ENCODE measurements at places on chromosomes 16 and 17. TPM values are rescaled to one million over a fixed set of nuclear protein-coding genes. Genes with fewer than 3 reads are reported as not detected.

DNA sequence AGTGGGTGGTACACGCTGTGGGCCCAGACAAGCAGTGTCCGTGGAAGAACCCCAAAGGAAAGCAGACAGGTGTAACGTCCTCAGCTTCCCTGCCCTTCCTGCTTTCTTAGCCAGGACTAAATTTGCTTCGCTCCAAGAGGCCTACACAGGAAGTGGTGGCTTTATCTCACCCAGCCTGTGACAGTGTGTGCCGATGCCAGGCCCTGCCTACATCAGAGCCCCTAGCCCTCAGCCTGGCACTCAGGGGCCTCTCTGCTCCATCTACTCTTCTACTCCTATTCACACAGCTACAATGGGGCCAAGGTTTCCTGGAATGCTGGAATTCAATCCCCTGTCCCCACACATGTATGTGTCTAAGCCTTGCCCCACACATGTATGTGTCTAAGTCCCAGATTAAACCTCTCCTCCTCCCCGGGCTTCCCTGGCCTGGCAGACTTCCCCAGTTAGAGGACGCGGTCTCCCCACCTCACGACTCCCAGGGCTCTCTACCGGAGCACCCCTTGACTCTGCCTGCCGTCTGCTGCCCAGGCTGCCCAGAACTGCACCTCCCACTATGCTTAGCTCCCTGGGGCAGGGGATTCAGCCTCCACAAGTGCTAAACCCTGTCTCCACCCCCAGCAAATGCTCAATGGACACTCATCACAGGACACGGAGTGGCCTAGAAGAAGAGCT lies 8.2 kb downstream of the PGAP3 start:
- H3K4me1 ChIP-seq, result peaks cover 19% of the 10 kb centered on the region
- peak overlapping the region; percentile 97 for H3K27ac ChIP-seq
- DNase-seq, result no peak
- no peak overlapping the region for H3K4me3 ChIP-seq
- H3K27me3 ChIP-seq, result no peaks in the 10 kb centered on the region
- no peaks in the 10 kb centered on the region for H3K36me3 ChIP-seq

- H3K4me3 ChIP-seq, result no peak overlapping the region
- peak overlapping the region; percentile 79 for H3K27ac ChIP-seq
- H3K27me3 ChIP-seq, result peaks cover 23% of the 10 kb centered on the region
- no peaks in the 10 kb centered on the region for H3K36me3 ChIP-seq
- no peaks in the 10 kb centered on the region for H3K4me1 ChIP-seq
These were observed 12.2 kb downstream of the PIK3R5 start for GRCh38 chr17:8953156-8953885.

DNA sequence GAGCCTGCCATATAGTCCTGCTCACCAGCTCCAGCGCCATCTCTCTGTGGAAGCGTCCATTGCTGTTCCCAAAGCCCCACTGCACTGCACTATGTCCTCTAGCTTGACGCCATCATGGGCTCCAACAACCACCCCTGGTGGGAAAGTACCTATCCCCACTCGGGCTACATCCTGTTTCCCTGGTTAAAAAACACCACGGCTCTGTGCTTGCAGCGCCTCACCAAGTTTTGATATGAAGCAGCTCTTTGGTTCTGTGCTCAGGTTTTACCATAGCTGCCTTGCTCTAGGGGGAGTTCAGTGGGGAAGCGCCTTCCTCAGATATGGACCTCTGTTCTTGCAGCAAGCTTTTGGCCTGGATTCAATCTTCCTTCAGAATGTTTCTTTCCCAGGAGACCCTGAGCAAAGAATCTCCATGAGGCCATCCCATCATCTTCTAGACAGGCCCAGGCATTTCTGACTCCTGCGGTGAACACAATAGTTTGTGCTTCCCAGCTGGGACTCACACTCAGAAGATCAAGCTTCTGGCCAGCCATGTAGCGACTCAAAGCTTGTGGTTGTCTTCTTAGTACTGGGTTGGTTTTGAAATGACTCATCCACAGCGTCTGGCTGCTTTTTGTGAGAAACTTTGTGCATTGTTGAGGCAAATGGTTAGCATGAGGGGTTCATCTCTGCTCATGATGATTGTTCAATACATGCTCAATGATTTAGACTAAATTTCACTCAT lies 39.5 kb downstream of the DYNLRB2 start:
- no peaks in the 10 kb centered on the region for H3K36me3 ChIP-seq
- H3K27ac ChIP-seq, result no peak overlapping the region
- no peak for DNase-seq
- H3K4me1 ChIP-seq, result no peaks in the 10 kb centered on the region

The ARL5C gene
- total RNA-seq, result not detected

- H3K4me1 ChIP-seq, result peaks cover 11% of the 10 kb centered on the region
- no peak overlapping the region for H3K27ac ChIP-seq
- H3K27me3 ChIP-seq, result no peaks in the 10 kb centered on the region
- H3K36me3 ChIP-seq, result no peaks in the 10 kb centered on the region
- no peak overlapping the region for H3K4me3 ChIP-seq
These were observed 19.8 kb downstream of the HNF1B start for GRCh38 chr17:37725021-37725595.

- no peak overlapping the region for H3K4me3 ChIP-seq
- H3K36me3 ChIP-seq, result peaks cover 6% of the 10 kb centered on the region
- DNase-seq, result no peak
- H3K27ac ChIP-seq, result no peak overlapping the region
- H3K27me3 ChIP-seq, result no peaks in the 10 kb centered on the region
These were observed 24.3 kb downstream of the CA4 start for GRCh38 chr17:60174035-60174434.

DNA sequence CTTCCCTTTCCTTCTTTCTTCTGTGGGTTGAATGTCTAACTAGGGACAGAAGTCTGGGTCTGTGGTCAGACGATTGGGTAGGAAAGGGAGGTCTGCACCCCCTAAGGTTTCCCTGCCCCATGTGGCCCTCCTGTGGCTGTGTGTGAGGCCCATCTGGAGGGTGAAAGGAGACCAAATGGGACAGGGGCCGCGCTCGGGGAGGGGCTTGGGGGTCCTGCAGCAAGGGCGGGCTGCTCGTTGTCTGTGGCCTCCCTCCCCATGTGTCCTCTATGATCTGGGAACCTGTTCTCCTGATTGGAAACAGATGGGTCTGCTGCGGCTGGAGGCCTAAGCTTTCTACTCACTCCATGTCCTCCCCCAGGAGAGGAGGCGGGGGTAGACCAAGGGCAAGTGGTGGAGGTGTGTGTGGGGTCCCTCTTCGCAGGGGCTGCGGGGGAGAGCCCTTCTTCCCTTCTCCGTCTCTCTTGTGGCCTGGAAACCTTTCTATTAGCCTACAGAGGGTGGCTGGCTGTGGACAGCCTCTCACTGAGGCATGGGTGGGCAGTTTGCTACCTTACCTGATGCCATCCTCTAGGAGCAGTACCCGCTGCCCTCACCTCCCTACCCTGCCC lies 18.6 kb downstream of the IGFBP4 start:
- H3K4me1 ChIP-seq, result peaks cover 17% of the 10 kb centered on the region
- no peak overlapping the region for H3K4me3 ChIP-seq
- no peak overlapping the region for H3K27ac ChIP-seq
- no peak for DNase-seq
- H3K36me3 ChIP-seq, result no peaks in the 10 kb centered on the region

- no peaks in the 10 kb centered on the region for H3K27me3 ChIP-seq
- no peak overlapping the region for H3K4me3 ChIP-seq
These were observed 22.8 kb downstream of the FAM117A start for GRCh38 chr17:49741009-49741691.

DNA sequence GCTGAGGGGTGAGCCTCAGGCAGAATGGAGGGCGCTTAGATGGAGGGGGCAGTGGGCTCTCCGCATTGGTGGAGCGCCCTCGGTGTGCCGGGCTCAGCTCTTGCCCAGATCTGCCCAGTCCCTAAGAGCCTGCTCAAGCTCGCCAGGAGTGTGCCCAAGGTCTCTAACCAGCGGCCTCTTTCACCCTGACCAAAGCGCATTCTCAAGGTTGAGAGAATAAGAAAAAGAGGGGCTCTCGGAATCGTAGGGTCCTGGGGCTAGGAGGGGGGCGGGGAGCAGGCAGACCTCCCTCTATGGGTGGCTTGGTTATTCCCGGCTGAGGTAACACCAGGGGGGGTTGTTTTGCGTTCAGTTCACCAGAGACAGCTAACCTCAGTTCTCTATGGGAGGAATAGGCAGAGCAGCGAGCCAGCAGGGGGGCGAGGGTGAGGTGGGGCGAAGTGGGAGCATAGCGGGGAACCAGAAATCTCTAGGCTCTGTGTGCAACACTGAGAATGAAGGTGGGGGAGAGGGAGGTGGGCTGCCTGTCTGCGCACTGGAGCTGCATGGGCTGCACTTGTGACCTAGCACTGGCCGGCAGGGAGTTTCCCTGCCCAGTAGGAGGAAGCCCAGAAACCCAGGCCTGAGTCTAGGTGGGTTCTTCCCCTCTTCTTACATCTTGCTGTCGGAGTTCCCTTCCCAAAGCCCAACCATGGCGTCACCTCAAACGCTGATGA lies 3.0 kb downstream of the TMEM132E start:
- H3K36me3 ChIP-seq, result no peaks in the 10 kb centered on the region
- H3K4me1 ChIP-seq, result no peaks in the 10 kb centered on the region
- no peak overlapping the region for H3K27ac ChIP-seq

The G6PC1 gene
- total RNA-seq, result not detected

GRCh38 chr17:77473615-77474226 lies 333.0 kb downstream of the SEC14L1 start:
- H3K36me3 ChIP-seq, result peaks cover 11% of the 10 kb centered on the region
- peaks cover 89% of the 10 kb centered on the region for H3K4me1 ChIP-seq
- no peak for DNase-seq
- no peak overlapping the region for H3K4me3 ChIP-seq
- H3K27me3 ChIP-seq, result no peaks in the 10 kb centered on the region
- H3K27ac ChIP-seq, result no peak overlapping the region

DNA sequence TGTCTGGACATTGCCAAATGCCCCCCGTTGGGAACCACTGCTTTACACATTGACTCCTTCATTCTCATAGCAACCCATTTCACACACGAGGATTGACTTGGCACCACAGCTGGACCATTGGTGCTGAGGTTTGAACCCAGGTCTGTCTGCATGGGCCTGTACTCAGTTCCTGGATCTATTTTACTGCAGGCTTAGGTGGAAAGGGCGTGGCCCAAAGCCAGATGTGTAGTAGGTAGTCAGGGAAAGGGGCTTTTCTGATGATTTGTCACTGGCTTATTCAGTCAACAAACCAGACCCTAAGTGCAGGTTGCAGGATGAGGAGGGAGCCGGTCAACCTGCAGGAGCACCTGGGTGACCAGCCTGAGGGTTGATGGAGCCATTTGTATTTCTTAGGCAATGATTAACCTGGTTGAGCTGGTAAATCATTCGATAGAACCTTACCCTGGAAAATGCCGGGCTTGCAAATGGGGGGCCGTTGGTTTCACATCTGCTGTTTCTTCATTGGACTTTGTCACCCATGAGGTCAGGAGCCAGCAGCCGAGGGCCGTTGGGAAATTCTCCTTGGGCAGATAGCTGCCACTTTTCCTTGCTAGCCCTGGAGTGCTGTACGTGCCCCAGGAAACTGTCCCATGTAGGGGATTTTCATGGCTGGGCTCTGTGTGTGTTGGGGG lies 104.4 kb downstream of the CMIP start:
- DNase-seq, result no peak
- H3K4me3 ChIP-seq, result no peak overlapping the region
- H3K27me3 ChIP-seq, result no peaks in the 10 kb centered on the region

DNA sequence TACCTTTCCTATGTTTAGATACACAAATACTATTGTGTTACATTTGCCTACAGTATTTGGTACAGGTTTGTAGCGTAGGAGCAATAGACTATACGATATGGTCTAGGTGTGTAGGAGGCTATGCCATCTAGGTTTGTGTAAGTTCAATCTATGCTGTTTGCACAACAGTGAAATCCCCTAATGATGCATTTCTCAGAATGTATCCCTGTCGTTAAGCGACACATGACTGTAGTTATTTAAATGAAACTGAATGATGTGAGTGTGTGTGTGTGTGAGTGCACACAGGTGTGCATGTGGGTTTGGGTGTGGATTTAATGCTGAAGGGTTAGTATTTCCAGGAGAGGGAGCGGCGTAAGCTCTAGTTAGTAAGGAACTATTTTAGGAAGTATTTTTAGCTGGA lies 34.6 kb upstream of the SMIM36 start:
- H3K4me3 ChIP-seq, result no peak overlapping the region
- H3K36me3 ChIP-seq, result no peaks in the 10 kb centered on the region
- no peaks in the 10 kb centered on the region for H3K4me1 ChIP-seq
- H3K27ac ChIP-seq, result no peak overlapping the region
